T follicular helper cell (primary cell): ENCODE measurements at places on chromosomes 12 and 14.
A peak's percentile ranks its signal among the peaks of the same experiment; 100 is the strongest.

DNA sequence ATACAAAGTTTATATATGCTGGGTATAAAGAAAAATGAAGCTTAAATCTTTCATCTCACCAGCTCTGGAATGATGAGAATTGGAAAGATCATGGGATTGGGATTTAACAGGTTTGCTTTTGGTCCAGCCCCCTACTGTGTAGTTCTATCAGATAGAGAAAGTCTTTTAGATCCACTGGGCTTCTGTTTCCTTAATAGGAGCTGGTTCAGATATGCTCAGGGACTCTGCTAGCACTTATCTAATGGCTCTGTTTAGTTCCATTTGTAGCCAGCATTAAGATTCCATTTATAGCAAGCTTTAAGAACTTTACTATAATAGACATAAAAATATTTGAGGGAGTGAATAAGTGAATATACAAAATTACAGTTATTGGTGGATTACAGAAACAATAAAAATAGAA is 42.6 kb downstream of the UTP20 start:
- DNase-seq: no peak

GRCh38 chr14:105144666-105145380 is 23.8 kb downstream of the JAG2 start:
- DNase-seq: no peak

DNA sequence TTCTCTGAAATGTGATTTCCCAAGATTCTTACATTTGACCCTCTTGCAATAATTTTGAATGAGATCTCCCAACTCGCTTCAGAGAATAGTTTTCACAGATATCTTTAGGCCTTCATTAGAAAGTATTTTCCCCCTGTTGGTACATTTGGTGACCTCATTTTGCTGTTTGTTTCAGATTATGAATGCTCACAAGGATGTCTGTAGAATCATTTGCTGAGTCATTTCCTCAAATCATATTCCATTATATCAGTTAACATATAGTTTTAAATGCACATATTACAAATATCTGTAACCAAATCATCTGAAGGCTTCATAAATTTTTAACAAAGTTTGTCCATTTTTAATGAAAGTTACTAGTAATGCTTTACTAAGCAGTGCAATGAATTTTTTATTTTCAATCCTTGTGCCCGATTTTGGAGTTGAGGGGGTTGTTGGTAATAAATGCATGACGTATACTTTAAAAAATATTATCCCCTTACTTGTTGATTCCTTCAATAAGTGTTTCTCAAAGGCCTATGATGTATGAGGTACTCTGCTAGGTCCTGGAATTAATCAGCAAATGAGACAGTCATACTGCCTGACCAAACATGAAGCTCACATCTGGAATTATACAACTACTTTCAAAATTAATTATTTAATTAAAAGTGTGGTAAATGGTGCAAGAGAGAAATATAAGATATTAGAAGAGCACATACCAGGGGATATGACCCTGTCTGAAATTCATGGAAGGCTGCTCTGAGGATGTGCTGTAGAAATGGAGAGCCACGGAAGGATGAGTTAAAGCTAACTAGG is 126.9 kb upstream of the RAP1B start:
- no peak for DNase-seq

GRCh38 chr14:95774265-95775160 is 60.6 kb upstream of the TCL1A start:
- peak; percentile 12 for DNase-seq

DNA sequence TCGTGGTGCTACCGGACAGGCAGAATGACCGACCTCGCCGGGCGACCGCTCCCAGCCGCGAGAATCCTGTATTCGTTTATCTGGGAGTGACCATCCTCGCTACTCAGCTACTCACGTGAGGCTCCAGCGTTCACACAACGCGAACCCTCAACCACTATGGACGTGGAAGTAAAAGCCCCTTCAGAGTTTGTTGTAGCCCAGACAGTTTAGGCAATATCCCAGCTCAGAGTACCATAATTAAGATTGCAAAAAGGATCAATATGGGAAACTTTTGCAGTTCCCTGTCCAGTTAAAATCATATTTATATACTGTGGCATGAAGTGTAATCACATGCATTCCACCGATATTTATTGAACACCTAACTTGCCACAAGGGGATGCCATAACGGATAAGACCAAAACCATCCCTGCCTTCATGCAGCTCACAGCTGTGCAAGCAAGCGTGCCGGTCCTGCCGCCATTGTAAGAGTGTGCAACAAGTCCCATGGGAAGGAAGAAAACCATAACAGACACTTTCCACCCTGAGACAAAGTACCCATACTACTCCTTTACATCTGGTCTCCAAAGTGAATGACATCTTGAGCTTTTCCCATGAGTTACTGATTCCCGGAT is 938 bp upstream of the MAX start:
- no peak for DNase-seq
